DMS153 (cell line): ENCODE measurements at places on chromosomes 12 and 14.

DNA sequence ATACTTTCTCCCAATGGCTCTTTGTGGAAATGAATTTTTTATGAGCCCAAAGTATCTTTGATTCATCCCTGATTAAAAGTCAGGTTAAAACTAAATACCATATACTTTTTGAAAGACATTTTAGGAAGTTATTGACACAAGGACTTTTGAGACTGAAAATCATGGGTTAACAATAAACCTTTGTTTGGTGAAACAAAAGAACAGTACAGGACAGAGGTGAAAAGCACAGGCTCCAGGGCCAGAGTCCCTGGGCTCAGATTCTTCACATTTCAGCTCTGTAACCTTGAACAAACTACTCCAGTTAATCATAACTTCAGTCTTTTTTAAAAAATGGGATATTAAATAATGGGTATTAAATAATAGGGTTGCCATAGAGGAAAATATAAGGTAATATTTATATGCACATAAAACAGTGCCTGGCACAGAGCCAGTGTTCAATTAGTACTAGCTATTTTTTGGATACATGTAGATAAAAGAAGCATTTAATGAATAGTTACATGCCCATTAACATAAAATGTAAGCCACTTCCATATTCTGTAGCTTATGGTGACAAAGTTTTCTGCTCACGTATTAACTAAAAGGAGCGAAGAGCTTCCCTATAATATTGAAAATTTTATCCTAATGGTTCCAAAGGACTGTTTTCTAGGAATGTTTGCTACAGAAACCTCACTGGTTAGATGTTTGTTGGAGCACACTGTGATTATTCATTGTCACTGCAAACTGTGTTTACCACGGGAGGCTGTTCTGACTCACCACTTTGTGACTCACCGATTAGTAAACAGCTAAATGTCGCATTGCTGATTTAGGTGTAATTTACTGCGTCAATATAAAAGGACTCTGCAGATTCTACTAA, 255.4 kb downstream of the DAD1 start:
- DNase-seq: peak; percentile 44

DNA sequence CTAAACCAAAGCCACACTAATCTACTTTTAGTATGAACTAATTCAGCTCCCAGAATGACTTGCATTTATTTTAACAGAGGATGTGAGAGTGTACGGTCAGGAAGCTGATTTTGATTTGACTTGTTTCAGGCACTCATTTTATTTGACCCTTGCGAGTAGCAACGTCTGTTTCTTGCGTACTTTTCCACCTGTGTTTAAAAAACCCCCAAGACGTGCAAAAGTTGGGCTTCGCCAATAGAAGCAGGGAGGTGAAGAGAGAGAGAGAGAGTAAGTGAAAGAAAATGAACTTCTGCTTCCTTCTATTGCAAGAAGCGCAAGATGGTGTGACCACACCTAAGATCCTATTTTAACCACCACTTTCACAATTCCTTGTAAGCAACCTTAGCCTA, 6.7 kb upstream of the SLC15A4 start:
- DNase-seq: no peak

GRCh38 chr14:51759950-51760349, 100.5 kb upstream of the GNG2 start:
- no peak for DNase-seq

DNA sequence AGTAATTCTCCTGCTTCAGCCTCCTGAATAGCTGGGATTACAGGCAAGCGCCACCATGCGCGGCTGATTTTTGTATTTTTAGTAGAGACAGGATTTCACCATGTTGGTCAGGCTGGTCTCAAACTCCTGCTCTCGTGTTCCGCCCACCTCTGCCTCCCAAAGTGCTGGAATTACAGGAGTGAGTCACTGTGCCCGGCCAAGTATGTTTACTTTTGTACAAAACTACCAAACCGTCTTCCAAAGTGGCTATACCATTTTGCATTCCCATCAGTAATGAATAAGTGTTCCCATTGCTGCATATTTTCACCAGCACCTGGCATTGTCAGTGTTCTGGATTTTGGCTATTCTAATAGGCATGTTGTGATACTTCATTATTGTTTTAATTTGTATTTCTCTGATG, 8.4 kb upstream of the KRT6A start:
- no peak for DNase-seq

- no peak for DNase-seq
Observed at GRCh38 chr12:116517431-116518045, 41.6 kb upstream of the MAP1LC3B2 start.

DNA sequence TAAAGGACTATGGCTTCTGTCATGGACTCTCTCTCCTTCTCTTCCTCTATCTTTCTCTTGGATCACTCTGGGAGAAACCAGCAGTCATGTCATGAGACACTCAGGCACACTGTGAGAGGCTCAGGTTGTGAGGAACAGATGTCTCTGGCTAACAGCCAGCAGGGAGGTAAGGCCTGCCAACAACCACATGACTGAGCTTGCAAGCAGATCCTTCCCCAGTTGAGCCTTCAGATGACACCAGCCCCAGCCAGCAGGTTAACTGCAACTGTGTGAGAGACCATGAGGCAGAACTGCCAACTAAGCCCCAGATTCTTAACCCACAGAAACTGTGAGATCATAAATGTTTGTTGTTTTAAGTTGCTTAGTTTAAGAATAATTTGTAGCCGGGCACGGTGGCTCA, 90.6 kb downstream of the VCPKMT start:
- no peak for DNase-seq

DNA sequence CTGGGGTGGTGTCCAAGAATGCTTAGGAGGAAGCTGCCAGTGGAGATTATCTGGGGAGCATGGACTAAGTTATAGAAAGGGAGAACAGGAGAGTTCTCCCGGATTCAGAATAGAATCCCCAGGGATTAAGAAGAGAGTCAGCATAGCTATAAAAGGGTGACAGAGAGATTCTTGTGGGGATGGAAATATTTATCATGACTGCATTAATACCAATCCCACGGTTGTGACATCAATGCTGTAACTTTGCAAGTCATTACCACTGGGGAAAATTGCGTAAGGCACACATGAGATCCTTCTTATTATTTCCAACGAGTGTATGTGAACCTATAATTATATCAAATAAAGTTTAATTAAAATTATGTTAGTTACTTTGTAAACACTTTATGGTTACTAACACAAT, 447.9 kb upstream of the TMEM132C start:
- no peak for DNase-seq

DNA sequence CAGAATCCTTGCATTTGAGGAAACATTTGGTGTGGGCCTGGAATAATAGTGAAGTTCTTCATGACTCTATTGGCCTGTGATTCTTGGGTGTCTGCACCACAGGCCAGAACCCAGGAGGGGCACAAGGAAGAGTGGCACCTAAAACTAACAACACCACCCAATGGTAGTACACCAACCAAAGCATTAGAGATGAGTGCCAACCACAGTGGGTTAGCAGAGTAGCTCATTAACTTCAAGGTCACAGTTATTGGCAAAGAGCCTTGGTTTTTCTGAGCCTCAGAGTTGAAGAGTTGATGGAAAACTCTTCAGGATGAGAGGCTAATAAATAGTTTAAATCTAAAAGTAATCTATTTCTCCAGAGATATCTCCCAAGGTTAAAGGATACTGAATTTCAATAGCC, 57.0 kb downstream of the HELB start:
- DNase-seq: no peak

DNA sequence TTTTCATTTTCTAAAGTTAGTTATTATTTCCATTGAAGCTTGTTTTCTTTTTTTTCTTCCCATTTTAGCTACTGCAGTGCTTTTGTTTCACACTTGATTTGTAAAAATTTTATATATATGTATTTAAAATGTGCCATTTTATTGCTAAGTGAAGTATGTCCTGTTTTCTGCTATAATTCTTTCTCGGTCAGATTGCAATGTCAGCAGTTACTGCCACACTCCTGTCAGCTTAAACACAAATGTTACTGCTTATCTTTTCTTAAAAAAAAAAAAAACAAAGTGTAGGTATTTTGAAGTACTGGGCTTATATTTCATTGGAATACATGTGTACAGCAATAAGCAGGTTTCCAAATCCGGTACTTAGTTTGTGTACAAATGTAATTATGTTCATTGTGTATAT, 63.4 kb upstream of the AEBP2 start:
- DNase-seq: no peak

DNA sequence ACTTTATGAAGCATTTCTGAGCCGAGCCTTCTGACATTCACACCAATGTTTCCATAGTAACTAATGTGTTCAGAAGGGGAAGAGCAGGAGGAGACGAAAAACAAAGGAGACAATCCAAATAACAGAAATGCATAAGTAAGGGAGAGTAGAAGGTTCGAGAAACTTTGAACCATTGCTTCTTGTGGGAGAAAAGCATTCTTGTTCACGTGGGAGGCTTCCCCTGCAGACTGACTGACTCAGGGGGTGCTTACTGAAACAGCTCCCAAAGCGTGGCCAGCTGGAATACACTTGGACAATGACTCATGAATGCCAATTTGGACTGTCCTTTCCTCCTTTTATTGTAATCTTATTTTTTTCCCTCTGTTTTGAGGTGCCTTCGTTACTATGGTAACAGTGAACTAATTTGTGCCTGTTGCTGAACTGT, 73.9 kb downstream of the NEDD1 start:
- DNase-seq: no peak

DNA sequence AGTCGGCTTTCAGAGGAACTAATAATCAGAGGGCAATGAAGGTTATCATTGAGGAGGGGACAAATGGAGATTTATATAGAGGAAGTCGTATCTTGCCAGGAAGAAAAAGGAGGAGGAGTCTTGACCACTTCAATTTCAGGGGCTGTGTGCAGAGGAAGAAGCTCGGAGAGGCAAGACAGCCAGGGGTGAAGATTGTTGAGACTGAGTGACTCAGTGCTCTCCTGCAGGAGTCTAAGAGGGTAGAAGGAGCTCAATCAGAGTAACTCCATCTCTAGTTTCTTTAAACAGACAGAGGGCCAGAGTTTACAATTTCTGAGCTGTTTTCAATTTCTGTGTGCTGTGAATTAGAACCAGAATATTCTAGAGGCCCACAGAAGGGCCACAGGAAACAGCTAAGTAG, 439.3 kb upstream of the PRICKLE1 start:
- no peak for DNase-seq

DNA sequence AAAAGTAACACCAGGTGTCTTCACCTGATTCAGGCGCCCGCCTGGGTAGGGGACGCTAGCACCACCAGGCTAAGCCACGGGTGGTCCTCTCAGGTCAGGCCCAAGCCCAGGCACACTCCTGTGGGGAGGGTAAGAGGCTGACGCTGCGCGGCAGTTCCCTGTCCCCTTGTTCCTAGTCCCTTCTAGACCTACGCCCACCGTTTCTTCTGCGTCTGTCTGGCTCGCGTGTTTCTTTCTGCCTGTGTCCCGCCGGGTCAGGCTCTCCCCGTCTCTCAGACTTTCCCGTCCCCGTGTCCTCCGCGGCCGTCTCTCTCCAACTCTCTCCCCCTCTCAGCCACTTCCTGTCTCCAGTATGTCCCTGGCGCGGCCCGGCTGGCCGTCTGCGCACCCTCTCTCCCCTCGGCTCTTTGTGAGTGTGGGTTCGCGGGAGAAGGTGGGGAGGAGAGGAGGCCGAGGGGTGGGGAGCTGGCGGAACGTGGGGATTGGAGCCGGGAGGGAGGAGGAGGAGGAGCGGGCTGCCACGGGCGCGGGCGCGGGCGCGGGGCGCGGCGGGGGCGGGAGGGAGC, 3.1 kb upstream of the TNS2 start:
- peak; percentile 47 for DNase-seq

DNA sequence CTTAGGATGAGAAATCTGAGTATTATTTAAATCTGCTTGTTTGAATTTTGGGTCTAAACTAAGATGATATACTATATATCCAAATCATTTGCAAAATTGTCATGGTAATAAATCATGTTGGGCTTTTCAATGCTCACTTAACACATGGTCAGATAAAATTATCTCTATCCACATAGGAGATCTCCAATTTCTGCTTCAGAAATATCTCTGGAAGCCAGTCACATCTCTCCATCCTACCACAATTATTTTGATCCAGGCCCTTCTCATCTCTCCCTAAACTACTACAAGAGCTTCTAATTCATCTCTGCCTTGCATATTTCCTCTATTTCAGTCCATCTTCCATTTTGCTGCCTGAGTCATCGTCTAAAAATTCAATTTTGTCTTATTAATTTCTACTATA, 3.8 kb downstream of the DCN start:
- DNase-seq: no peak

GRCh38 chr12:62800707-62801400, 134.1 kb downstream of the PPM1H start:
- no peak for DNase-seq

DNA sequence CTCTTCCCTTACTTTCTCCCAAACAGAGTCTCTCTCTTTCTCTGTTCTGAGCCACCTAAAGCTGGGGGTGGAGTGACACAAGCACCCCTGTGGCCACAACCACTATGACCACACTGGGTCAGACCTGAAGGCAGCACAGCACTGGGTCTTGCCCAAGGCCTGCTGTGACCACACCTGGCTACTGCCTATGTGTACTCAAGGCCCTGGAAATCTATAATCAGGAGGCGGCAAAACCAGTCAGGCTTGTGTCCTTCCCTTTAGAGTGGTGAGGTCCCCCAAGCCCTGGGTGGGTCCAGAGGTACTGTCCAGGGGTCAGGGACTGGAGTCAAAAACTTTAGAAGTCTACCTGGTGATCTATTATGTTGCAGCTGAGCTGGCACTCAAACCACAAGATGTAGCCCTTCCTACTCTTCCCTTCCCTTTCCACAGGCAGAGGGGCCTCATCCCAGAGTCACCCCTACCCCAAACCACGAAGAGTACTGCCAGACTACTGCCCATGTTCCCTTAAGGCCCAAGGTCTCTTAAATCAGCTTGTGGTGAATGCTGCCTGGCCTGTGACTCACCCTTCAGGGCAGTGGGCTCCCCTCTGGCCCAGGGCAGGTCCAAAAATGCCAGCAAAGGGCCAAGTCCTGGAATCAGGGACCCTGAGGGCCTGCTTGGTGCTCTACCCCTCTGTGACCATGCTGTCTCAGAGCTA, 179.8 kb upstream of the DYRK2 start:
- no peak for DNase-seq

DNA sequence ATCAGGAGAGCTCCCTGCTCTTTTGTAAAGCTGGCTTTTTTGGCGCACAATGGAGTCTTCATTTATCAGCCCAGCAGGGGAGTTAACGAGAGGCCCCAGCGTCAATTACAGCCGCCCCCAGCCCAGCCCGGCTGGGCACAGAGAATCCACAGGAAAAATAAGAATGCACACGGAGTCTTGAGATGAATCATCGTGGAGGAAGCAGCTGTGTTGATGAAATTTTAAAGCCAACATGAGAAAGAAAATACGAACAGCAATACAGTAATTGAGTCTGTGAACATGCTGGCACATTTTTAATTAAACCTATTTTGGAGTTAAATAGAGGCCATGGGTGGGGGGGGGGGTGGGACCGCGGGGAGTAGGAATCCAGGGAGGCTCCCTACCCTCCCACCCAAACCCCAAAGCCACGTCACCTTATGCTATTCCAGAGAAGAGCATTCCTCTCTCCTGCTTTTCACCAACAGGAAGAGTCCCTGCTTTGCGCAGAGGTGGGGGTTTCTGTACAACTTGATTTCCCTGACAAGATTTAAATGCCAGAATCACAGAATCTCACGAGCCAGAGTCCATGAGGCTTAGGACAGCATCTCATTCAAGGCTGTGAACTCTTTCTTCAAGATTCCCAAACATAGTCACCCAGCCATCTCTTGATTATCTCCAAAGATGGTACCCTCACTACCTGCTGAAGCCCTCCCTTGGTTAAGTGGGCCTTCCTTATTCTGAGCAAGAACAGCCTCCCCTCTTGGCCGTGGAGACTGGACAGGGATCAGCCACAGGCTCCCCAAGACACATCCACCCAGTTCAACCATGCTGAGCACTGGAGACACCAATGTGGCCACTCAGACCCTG, 50.3 kb downstream of the CCNK start:
- no peak for DNase-seq
